Bronchial epithelial cell (primary cell): ENCODE measurements at places on chromosomes 7 and 10.
A peak's percentile ranks its signal among the peaks of the same experiment; 100 is the strongest.

GRCh38 chr10:14953424-14954000, 384 bp downstream of the DCLRE1C start:
- DNase-seq = peak; percentile 49

- no peak for DNase-seq
Observed at GRCh38 chr10:31100662-31101061, 69.0 kb upstream of the ZNF438 start.

GRCh38 chr7:66255534-66256100, 50.5 kb downstream of the TPST1 start:
- DNase-seq = peak; percentile 87

- no peak for DNase-seq
Observed at GRCh38 chr7:151897951-151898686, 21.2 kb upstream of the PRKAG2 start.

- no peak for DNase-seq
Observed at GRCh38 chr7:141369422-141369821, 181.8 kb upstream of the AGK start.

DNA sequence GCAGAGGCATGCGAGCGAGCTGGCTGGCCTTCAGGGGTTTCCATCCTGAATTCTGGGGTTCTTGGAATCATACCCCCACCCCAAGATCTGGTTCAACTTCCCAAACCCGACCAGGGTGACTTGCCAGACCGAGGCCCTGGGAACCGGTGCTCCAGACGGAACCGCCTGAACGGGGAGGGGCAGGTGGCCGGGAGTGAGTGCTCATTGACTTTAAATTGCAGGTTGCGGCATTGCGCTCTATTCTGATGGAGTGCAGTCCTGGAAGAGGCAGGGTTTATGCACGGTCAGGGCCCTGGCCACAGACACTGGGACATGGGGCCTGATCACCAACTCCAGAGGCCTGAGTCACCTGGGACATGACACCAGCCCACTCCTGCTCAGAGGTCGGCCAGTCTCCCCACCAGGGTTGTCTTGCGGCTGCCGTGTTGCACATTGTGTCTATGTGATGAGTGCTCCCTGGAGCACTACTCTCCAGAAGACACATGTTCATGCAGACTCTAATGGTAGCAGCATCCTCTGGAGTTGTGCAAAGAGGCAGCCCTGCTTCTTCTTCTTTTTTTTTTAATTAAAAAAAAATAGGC, 5.8 kb upstream of the DDIT4 start:
- no peak for DNase-seq

GRCh38 chr7:80466636-80467035, 45.2 kb downstream of the GNAT3 start:
- peak; percentile 39 for DNase-seq
